Nasal cavity respiratory epithelium epithelial cell of viscerocranial mucosa (primary cell): ENCODE measurements at places on chromosomes 6 and 20. TPM values are rescaled to one million over a fixed set of nuclear protein-coding genes. Genes with fewer than 3 reads are reported as not detected.

SLC22A1 gene
- 0.34 and 0.78 TPM in 2 replicates for total RNA-seq

BEND3 gene
- 5.1 and 11.2 TPM in 2 replicates for total RNA-seq

PRDM13 gene
- total RNA-seq, result not detected in 2 replicates

PREX1 gene
- total RNA-seq, result 0.14 and 0.34 TPM in 2 replicates

GPR63 gene
- 0.68 and 1.2 TPM in 2 replicates for total RNA-seq

LTA gene
- not detected in 2 replicates for total RNA-seq

CD24 gene
- total RNA-seq, result 877 and 1,120 TPM in 2 replicates

GRM1 gene
- total RNA-seq, result under 0.01 TPM in 1 of 2 replicates, not detected in the other

MUCL3 gene
- total RNA-seq, result not detected in 2 replicates

TSBP1 gene
- not detected in 2 replicates for total RNA-seq

DACT2 gene
- 0.34 and 1.1 TPM in 2 replicates for total RNA-seq

RHAG gene
- not detected in 2 replicates for total RNA-seq

DDX27 gene
- 66.6 and 70.1 TPM in 2 replicates for total RNA-seq

MYLK4 gene
- 0.34 and 0.64 TPM in 2 replicates for total RNA-seq

KHDC1 gene
- total RNA-seq, result 0.68 and 1.7 TPM in 2 replicates
